WTC11 (cell line): ENCODE measurements at places on chromosomes 11 and 22.
A peak's percentile ranks its signal among the peaks of the same experiment; 100 is the strongest.

DNA sequence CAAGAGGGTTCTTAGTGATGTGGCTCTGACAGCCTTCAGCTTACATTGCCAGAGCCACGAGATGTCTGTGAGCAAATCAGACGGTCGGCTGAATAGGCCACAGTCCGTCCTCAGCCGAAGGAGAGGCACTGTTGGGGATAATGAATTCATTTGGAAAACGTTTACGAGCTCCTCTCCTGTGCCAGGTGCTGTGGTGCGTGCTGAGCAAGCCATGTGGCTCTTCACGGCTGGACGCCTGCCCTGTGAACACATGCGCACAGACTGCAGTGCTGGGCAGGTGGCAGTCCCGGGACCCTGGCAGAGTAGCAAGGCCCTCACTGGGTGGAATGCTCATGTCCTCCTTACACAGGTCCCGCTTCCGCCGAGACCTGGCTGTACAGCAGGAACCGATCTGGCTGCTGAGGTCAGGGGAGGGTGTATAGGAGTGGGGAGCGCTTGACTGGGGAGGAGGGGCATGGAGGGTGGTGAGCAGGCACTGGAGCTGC, 6.8 kb downstream of the TBC1D22A start:
- peak overlapping the region; percentile 73; the same call in 1 of the 2 replicates for H3K27ac ChIP-seq
- DNase-seq, result no peak
- peaks cover 3% of the 10 kb centered on the region; the same call in 1 of the 2 replicates for H3K36me3 ChIP-seq
- no peaks in the 10 kb centered on the region for H3K27me3 ChIP-seq

DNA sequence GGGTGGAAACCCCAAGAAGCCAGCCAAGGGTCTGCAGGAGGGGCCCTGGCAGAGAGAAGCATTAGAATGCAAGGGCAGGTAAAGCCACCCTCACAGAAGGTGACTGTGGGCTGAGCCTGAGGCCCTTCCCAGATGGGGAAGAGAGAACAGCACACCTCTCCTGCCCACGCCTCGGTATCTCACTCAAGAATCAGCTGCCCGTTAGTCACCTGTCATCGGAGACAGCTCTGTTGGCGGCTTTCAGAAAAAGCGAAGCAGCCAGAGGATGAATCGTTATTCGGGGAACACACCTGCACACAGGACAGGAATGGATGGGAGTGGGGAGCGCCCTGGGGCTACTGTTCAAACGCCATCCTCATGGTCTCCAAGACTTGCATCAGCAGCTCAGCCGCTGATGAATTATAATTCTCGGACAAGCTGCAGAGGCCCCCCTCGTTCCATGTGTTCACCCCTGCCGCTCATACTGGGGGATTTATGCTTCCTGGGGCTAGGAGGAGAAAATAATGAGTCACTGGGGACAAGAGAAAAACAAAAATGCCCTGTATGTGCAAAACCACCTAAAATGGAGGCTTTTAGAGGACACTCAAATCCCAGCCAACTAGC, 21.6 kb upstream of the TMA7B start:
- H3K4me1 ChIP-seq, result peaks cover 84% of the 10 kb centered on the region
- H3K27ac ChIP-seq, result no peak overlapping the region; the same call in 1 of the 2 replicates
- no peak overlapping the region for H3K4me3 ChIP-seq
- H3K36me3 ChIP-seq, result no peaks in the 10 kb centered on the region
- no peak for DNase-seq

DNA sequence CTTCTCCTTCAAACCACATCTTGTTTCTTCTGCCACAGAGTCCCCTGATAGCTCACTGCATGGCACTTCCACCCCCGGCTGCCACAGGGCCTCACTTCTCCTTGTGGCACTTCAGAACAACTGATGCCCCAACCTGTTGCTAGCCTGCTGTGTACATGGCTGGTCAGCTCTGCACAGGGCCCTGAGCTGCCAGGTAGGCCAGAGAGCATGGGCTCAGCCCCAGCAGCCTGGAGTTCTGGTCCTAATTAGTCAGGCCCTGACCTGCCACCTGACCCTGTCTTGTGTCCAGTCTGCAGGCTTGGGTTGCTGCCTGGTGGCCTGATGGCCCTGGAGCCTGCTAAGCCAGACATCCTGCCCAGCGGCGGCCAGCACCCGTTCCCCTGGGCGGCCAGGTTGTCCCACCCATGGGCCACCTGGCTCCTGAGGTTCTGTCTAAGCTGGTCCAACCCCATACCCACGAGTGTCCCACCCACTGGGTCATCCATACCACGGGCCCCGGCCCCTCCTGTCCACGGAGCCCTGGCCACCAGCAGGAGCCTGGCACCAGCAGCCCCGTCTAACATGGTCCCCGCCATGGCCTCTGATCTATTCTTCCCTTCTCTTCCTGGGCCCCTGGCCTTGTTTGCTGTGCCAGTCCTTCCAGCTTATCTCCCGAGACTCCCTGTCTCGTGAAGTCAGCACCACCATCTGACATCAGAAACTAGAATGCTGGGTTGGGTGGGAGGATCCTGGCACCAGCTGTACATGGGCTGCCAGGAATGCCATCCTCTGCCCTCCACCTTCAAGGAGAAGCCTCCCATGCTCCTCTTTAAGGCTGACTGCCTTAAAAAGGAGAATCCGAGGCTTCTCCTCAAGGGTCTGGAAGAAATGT, 3.1 kb upstream of the CERK start:
- H3K4me3 ChIP-seq, result no peak overlapping the region
- no peaks in the 10 kb centered on the region; the same call in 1 of the 2 replicates for H3K27me3 ChIP-seq
- no peak for DNase-seq
- H3K36me3 ChIP-seq, result no peaks in the 10 kb centered on the region
- H3K4me1 ChIP-seq, result peaks cover 15% of the 10 kb centered on the region

GRCh38 chr22:29702931-29703501, 16.8 kb upstream of the CABP7 start:
- H3K27ac ChIP-seq, result no peak overlapping the region
- H3K4me1 ChIP-seq, result peaks cover 47% of the 10 kb centered on the region
- H3K4me3 ChIP-seq, result peak overlapping the region; percentile 34; the same call in 1 of the 2 replicates
- H3K27me3 ChIP-seq, result peaks cover 40% of the 10 kb centered on the region
- H3K36me3 ChIP-seq, result no peaks in the 10 kb centered on the region

GRCh38 chr11:35330156-35330889, 89.0 kb downstream of the SLC1A2 start:
- peaks cover 21% of the 10 kb centered on the region for H3K36me3 ChIP-seq
- DNase-seq, result peak; percentile 38
- H3K4me1 ChIP-seq, result peaks cover 9% of the 10 kb centered on the region
- no peak overlapping the region for H3K4me3 ChIP-seq
- no peak overlapping the region for H3K27ac ChIP-seq
- peaks cover 82% of the 10 kb centered on the region for H3K27me3 ChIP-seq
